ENCODE measurements at places on chromosomes 1 and 21.

DNA sequence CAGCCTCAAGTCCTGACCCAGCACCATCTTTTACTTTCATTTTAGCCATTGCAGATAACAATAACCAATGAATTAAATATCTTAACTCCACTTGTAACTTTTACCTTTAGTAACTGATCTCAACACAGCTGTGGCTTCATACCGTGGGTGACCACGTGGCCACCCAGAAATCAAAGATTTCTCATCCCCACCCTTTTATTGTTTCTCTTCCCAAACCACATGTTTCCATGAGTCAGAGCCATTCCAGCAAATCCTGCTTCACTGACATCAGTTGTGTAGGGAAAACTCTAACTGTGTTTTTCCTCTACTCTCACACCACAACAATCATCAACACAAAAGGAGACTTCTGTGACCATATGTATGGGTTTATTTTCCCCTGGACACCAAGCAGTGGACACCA is 25.1 kb upstream of the BRDT start:
- no peak for DNase-seq

- DNase-seq: no peak
Measured at GRCh38 chr1:68904477-68904876, 407.6 kb upstream of the DEPDC1 start.

GRCh38 chr1:201112173-201112731 is at the start of gene CACNA1S:
Gene CACNA1S (minus strand): TSS chr1:201112426. CDS start chr1:201112339, 87 bp downstream.
- no peak for DNase-seq

DNA sequence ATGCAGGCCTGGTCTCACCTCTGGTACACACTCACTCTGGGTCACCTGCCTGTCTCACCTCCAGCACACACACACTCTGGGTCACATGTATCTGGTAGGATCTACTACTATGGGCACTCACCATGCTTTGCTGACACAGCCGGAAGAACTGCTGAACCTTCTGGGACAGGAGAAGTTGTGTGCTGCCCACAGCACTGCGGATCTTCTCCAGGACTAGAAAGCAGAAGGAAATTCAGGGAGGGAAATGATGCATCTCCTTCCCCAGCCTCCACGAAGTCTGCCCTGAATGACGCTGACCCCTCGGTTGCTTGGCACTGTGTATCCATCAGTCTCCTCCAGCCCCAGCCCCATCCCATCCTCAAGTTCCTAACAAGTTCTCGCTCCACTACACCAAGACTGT is 7.9 kb upstream of the SMIM12 start:
- DNase-seq: no peak

GRCh38 chr1:75166821-75167220 is 32.6 kb downstream of the LHX8 start:
- no peak for DNase-seq

DNA sequence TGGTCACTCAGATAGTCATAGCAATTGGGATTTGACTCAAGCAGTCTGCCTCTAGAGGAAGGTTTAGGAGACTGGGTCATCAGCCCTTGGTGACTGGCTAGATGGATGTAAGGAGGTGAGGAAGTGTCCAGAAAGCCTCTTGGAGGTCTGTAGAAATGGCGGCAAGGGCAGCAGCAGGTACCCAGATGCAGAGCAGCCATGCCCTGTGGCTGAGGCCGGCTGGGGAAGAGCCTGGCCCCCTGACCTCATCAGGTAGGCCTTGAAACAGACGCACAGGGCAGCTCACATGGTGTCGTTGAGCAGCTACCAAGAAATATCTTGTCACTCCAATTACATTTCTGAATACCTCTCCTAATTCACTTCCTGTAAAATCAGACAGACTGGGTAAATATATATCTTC is 98.2 kb downstream of the DMRTB1 start:
- no peak for DNase-seq

GRCh38 chr1:43930949-43931275 is 2.7 kb upstream of the ARTN start:
- no peak for DNase-seq

DNA sequence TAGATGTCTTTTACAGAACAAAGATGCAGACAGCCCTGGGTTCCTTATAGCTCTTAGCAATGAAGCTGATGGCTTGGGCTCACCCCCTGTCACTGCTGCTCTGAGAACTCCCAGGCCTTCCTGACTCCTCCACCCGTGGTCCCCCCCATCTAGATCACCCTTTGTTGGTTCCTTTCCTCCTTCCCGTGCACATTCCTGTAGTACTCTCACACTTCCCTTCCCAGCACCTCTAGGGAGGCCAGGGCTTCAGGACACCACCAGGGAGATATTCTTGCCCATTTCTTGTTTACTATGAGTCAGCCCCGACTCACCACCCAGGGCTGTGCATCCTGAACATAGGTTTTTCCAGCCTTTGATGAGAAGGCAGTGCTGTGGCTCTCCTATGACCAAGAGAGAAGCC is 14.4 kb upstream of the NOS1AP start:
- peak; percentile 66 for DNase-seq

DNA sequence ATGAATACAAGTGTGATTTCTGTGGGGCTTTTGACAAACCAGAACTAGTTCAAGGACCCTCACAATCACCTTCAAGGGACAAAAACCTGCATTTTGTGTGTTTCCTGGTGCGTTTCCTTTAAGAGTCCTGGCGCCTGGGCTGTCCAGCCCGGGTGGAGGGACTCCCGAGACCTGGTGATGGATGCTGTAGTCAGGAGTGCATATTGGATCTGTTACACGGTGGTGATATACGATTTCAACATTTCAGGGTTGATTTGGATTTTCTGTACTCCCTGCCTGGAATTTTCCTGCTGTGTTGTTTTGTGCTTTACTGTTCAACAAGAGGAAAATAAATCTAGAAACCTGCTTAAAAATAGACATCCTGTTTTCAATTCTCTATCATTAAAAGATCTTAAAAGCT is 162.0 kb downstream of the KIF26B start:
- no peak for DNase-seq

- DNase-seq: peak; percentile 2
Measured at GRCh38 chr1:109151146-109151990, 37.5 kb downstream of the ELAPOR1 start.

GRCh38 chr1:92483610-92484471 is 2.9 kb downstream of the GFI1 start:
- no peak for DNase-seq

GRCh38 chr1:235088907-235089306 is 39.7 kb downstream of the TOMM20 start:
- no peak for DNase-seq

DNA sequence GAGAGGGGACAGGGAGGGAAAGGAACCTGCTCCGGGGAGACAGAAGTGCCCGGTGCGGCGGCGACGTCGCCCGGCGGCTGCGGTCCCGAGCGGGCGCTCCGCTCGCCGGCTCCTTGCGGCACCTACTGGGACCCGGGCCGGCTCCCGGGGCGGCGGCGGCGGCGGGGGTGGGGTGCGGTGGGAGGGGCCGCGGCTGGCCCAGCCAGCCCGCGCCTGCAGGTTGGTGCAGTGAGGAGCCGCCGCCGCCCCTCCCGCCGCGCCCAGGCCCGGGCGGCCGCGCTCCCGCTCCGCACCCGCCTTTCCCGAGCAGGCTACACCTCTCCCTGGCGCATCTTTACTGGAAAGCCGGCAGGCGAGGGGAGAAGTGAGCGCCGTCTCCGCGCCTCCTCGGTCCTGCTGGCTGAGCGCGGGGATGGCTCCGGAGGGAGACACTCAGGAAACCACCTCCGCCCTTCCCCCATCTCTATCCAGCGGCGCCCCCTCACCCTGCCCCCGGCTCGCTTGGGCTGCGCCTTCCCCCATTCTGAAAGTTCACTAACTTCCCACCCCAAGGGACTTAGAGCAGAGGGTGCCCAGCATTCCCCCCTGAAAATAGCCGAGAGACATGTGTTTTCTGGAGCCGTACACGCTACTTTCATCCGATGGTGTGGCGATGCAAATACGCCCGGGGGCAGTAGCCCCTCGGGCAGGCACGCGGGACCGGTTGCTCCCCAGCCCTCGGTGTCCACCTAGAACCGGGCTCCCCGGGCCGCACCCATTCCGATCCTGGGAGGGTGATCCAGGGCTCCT is at the start of gene PLD5:
Gene PLD5, minus strand, starts transcription at position 127 of the 789 bp plus-strand sequence.
- DNase-seq: no peak

DNA sequence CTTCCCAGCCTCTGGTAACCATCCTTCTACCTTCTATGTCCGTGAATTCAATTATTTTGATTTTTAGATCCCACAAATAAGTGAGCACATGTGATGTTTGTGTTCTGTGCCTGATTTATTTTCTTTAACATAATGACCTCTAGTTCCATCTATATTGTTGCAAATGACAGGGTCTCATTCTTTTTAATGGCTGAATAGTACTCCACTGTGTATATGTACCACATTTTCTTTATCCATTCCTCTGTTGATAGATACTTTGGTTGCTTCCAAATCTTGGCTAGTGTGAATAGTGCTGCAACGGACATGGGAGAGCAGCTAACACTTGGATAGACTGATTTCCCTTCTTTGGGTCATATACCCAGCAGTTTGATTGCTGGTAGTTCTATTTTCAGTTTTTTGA is 51.8 kb downstream of the WDR4 start:
- no peak for DNase-seq

DNA sequence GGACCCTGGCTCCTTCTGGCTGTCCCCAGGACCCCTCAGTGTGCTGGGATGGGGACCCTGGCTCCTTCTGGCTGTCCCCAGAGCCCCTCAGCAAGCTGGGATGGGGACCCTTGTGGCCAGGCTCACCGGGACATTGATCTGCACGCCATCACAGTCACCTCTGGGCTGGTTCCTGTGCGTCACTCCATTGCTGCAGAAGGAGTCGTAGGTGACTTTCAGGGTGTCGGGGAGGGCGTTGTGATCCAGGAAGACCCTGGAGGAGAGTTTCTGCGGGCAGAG is 19.7 kb upstream of the PTTG1IP start:
- no peak for DNase-seq

DNA sequence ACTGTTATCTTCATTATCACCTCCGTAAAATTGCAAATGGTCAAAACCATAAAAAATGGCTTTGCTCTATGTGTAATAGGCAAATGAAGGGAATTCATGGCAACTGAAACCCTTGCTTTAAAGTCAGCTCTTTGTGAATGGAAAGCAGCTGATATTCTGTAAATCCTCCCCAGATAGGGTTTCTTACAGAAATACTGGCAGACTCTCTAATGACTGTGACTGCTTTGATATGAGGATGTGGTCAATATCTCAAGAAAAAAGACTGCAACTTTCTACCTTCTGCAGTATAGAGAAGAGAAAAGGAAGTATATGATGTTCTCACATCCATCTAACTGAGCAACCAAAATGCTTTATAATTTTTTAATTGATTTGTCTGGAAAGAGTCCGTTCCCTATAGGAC is 193.1 kb downstream of the ST6GALNAC3 start:
- DNase-seq: no peak

DNA sequence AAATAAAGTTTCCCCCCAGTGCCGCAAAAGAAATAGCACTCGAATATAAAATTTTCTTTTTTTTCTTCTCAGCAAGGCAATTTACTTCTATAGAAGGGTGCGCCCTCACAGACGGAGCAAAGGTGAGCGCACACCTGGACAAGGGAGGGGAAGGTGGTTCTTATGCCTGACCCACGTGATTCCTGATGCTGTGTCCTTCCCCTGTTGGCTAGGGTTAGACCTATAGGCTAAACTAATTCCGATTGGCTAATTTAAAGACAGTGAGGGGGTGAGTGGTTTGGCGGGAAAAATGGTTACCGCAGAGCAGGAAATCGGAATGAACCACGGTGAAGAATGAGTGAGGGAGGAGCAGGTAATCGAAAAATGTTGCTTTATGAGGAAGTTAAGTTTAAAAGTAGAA is 607 bp upstream of the FAAH start:
- DNase-seq: no peak
